ENCODE measurements at places on chromosomes 5 and 9.

- DNase-seq: no peak
Measured at GRCh38 chr9:136784997-136785361, 6.2 kb upstream of the TMEM141 start.

GRCh38 chr5:82374637-82375036, 96.5 kb upstream of the RPS23 start:
- DNase-seq: no peak

- DNase-seq: no peak
Measured at GRCh38 chr9:109792951-109793546, 13.1 kb downstream of the PALM2AKAP2 start.

GRCh38 chr9:120926397-120926928, at the start of gene TRAF1:
TRAF1 (minus strand) TSS chr9:120926796; CDS start chr9:120926075, 721 bp downstream.
- no peak for DNase-seq

DNA sequence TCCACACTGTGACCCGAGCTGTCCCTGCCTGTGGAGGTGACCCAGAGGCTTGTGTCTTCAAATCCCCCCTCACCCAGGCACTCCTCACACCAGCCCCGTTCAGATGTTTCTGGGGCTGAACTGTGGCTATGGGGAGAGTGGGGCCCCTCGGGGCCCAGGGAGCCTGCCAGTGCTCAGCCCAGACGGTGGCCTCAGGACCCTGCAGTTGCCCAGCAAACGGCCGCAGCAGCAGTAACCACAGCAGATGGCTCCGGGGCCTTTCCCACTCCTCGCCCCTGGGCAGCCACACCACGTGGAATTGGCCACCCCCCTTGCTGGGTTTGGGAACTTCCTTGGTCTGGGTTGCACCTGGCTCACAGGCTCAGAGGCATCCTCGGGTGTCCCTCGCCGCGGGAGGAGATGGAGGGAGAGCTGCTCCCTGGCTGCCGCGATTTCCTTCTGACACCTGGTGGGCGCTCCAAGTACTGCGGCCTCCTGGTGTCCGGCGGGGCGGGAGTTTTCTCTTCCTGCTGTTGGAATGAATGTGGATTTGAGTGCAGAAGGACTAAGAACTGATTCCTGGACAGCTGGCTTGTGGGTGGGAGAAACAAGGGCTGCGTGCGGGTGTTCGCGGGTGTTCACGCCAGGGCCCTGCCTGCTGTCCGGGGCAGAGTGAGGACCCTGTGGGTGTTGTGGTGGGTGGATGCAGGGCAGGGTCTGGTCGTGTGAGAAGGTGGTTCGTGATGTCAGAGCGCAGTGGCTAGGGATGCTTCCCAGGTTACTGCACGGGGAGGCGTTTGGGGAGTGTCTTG, 97.5 kb downstream of the COL5A1 start:
- DNase-seq: no peak

All from right lobe of liver (tissue), 6 donors.